ENCODE measurements at places on chromosomes 13 and 19.

DNA sequence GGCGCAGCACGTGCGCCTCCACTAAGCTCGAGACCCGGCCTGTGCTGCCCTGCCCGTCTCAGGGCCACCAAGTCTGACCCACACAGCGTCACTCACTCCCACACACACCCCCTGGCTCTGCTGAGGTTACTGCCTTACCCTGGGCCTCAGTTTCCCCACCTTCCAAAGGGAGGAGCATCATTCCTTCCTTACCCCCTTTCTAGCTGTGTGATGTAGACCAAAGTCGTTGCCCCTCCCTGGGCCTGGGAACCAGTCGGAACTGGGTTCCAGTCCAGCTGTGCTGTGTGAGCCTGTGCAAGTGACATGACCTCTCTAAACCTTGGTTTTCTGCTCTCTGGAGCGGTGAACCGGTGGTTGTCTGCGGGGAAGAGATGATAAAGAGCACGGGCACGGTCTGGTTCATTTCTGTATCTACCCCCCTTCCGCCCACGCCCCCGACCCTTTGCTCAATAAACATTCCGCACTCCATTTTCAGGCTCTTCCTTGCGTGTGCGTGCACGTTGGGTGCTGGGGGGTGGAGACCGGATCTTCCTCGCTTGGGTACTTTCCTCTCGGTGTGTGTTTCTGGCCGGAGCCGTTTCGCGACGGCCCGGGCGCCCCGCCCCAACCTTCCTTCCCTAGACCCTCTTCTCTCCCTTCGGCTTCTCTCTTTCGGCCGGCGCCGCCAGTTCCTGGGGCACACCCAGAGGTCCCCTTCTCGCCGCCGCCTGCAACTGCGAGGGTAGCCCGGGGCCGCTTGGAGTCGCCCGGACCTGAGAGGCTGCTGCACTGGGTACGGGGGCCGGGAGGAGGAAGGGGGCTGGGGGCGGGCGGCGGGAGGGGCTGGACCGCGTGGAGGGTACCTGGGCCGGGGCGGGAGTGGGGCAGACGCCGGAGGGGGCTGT is at the start of gene ZNF581:
Gene ZNF581 (plus strand): TSS at position 647 of the 884 bp plus-strand sequence. CDS start 923 bp downstream, outside the sequence.
- DNase-seq, result no peak

DNA sequence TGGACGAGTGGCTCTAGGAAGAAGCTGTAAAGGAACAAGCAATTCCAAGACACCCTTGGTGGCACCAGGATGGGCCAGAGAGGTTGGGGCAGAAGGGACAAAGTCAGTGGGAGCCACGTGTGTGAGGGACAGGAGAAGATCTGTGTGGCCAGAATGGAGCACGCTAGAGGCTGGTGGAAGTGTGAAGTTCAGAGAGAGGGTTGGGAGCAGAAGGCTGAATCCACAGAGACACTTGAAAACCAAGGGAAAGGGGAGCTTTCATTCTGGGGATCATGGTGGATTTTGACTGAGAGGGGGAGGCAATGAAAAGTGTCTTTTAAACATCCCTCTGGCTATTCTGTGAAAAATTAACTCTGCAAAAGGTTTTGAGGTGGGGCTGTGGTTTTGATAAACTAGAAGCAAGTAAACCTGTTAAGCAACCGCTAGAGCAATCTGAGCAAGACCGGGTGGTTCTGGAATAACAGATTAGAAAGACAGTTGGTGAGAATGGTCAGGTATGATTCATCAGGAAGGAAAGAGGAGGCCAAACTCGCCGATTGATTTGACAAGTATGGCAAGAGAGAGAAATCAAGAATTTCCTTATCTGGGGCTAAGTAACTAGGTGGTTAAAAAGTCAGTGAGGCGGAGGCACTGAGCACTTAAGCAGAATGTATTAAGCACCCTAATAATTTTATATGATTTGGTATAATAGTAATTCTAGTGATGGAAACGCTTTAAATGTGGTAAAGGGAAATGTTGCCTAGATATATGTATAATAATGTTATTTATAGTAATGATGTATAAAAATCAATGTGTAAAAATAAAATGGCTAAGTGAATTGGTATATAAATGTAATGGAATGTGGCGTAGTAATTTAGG is 140.0 kb downstream of the MYO16 start:
- DNase-seq, result no peak

- no peak for DNase-seq
These were observed 156.1 kb downstream of the IRS2 start for GRCh38 chr13:109630271-109630670.

GRCh38 chr19:46806656-46807055 is 18.3 kb upstream of the SLC1A5 start:
- no peak for DNase-seq

DNA sequence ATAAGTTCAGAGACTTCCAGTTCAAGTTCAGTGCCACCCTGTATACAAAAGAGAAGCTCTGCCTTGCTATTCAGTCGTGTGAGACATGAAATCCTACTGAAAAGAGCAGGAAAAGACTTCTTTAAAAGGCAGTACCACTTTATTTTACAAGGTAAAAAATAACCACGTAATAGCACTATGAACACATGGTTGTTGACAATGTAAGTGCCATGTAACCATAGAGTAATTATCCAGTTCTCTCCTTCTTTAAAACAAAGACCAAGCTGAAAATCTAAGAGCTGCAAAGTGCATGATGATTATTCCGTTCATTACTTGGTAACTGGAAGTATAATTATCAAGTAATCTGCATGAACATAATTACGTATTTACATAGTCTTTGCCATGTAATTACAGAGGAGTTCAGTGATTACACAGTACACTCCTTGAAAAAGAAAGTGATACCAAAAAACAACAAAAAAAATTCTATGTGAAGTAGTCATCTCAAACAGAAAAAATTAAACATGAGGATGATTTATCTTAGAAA is 288.7 kb downstream of the EFNB2 start:
- DNase-seq, result no peak

DNA sequence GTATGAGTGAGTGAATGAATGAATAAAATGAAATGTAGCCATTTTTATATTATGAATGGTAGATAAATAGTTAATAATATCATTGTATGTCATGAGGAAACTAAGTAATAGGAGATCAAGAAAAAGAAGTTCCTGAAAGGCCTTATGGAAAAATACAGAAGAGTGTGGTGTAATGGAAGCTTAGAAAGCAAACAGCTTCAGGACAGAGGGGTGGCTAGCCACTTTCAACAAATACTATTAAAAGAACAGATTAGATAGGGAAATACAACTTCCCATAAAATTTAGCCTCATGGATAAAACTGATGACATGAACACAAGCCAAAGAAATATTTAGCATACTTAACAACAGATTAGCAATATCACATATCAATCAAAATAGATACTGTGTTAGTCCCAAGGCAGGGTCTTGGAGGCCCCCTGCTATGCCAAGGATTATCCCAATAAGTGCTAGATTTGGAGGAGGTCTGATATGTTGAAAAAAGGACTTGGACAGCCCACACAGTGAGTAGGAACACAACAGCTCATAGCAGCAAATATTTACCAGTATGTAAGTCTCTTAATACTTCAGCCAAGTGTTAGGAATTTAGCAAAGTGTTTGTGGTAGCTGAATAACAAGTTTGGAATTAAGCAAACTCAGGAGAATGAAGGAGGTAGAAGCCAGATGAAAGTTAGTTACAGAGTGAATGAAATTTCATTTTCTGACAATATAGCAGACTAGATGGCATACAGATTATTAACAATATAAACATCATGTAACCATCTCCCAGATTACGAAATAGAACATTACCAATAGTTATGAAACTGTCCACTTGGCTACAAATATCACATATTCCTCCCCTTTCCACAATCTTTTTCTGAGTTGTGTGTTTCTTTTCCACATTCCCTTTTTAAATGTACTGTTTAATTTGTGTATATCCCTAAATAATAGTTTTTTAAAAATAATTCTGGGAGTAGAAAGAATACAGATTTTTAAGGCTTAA is 1632.0 kb downstream of the PCDH9 start:
- DNase-seq, result no peak

DNA sequence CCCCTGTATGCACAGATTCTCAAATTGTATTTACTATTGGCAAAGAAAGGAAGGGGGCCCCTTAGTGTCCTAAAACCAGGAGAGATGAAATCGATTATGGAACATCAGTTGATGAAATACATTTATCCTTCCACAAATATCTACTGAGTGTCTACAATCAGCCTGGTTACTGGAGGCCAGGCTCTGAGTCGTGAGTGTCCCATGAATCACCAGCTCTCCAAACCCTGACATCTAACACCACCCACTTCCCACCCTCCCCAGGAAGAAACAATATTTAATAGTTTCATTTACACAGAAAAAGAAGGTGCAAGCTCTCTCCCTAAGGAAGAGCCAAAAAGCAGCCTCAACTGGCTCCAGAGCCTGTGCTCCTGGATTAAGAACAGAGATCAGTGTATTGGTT is 25.2 kb downstream of the KCTD15 start:
- DNase-seq, result no peak

- DNase-seq, result no peak
These were observed 4.8 kb upstream of the GJA3 start for GRCh38 chr13:20165417-20166257.

DNA sequence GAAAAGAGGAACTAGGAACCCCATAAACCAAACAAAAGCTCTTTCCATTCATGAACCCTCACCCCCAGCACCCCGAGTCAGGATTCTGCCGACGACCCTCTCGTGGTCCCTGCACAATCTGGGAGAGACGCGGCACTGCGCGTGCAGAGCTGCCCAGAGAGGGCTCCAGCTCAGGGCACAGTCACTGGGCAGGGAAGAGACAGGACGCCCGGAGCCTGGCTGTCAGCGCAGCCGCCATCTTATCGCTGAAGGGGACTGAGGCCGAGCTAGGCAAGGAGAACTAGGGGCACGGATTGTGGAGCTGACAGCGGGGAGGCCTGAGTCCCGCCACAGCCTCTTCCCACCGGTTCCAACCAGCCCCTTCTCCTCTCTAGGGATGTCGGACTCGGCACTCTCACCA is 349 bp downstream of the ZNF98 start:
- DNase-seq, result no peak

GRCh38 chr13:78326633-78327032 is 276.7 kb downstream of the POU4F1 start:
- DNase-seq, result no peak

DNA sequence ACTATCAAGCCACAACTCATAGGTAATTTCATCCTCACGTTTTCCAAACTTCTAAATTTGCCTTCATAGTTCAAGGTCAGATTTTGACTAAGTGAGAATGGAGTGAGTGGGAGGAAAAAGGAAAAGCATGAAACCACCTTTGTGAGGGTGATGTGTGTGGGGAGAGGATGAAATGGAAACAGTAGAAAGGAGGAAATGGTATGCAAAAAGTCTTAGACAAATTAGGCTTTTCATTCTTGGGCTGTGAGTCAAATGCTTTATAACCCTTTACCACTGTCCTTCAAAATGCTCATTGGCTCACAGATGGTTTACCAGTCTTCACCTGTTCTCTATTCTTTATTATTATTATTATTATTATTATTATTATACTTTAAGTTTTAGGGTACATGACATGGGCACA is 127.2 kb downstream of the RAP2A start:
- no peak for DNase-seq

- DNase-seq, result no peak
These were observed 103.9 kb downstream of the ZIC5 start for GRCh38 chr13:99867535-99868257.

- DNase-seq, result no peak
These were observed 1.7 kb downstream of the PLPPR2 start for GRCh38 chr19:11356676-11357550.

GRCh38 chr19:2243274-2244124 is 5.6 kb upstream of the AMH start:
- DNase-seq, result no peak

- DNase-seq, result no peak
These were observed 28.3 kb downstream of the INSR start for GRCh38 chr19:7265963-7266362.

- no peak for DNase-seq
These were observed 71.7 kb downstream of the SIAH3 start for GRCh38 chr13:45779901-45780300.

GRCh38 chr19:1052349-1052975 is 12.6 kb downstream of the ABCA7 start:
- no peak for DNase-seq

GRCh38 chr19:9498183-9498902 is at the start of gene ZNF560:
TSS of gene ZNF560 (minus strand) at chr19:9498616. CDS start at chr19:9475313, 23,303 bp downstream.
- DNase-seq, result no peak

- DNase-seq, result no peak
These were observed 53.7 kb downstream of the ATP7B start for GRCh38 chr13:51957377-51958216.

GRCh38 chr19:9835507-9835949 is 410 bp downstream of the PIN1 start:
- DNase-seq, result no peak

DNA sequence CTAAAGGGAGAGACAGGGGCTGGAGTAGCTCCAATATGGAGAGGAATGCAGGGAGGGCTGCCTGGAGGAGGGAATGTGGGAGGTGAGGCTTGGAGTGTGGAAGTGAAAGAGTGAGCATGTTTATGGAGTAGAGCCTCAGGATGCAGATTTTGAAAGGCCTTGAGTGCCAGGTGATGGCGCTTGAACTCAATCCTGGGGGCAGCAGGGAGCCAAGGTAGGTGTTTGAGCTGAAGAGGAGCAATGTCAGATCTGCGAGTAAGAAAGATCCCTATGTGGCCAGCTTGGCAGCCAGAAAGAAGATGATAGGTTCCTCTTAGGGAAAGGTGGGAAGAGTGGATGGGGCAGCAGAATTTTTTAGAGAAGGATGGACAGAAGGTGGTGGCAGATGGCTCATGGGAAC is 40.3 kb downstream of the CYP4F22 start:
- DNase-seq, result no peak

DNA sequence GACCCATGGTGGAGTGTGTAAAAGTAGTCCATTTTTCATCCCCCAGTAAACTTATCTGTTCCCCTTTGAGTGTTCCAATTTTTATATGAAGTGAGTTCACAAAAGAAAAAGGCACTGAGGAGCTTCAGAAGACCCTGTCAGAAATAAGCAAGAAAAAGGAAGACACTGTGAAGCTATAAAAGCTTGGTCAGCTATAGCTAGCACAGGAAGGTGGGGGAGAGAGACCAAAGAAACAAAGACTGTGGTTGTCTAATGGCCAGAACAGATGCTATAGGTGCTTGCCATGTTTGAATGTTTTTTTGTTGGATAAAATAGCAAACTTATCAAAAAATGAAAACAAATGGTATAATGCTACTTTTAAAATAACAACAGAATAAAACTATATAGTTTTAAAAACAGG is 46.5 kb downstream of the RCBTB2 start:
- DNase-seq, result no peak

GRCh38 chr19:56973713-56974555 is 133.4 kb upstream of the PEG3 start:
- DNase-seq, result no peak

GRCh38 chr13:33367926-33368325 is 82.4 kb upstream of the STARD13 start:
- DNase-seq, result no peak

GRCh38 chr13:51974482-51974881 is 36.8 kb downstream of the ATP7B start:
- DNase-seq, result no peak

DNA sequence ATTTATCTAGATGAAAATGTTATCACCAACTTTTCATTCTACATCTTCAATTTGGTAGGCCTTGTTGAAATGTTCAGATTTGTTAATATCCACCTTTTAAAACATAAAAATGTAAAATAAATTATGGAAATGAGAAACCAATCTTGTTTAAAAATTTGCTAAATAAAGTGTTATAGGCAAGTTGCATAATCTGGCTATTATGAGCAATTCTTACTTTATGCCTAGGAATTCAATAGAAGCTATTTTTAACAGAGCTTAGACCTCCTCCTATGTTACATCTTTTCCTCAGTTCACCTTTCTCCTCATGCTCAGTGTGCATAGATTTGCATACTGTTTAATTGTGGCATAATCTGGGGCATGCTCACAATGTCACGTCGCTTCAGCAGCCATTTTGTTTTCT is 87.9 kb upstream of the POSTN start:
- no peak for DNase-seq

Measured in right renal cortex interstitium (tissue), 3 donors.